ENCODE measurements at places on chromosomes 5 and 9. TPM values are rescaled to one million over a fixed set of nuclear protein-coding genes. Genes with fewer than 3 reads are reported as not detected.

DNA sequence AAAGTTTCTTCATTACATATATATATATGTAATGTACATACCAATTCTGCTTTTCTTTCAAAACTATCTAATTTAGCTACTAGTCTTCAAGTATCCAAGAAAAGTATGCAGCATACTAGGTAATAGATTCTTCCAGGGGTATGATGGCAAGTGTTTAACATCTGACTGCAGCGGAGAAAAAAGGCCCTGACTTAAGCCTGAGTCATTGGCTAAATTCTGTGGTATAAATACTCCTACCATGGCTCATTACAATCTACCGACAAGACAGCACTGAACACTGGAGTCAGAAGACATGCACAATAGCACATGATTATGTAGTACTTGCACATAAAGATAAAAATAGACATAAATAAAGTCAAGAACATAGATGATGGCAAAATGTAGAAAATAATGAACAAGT, 439.9 kb downstream of the BRINP1 start:
- DNase-seq: no peak

DNA sequence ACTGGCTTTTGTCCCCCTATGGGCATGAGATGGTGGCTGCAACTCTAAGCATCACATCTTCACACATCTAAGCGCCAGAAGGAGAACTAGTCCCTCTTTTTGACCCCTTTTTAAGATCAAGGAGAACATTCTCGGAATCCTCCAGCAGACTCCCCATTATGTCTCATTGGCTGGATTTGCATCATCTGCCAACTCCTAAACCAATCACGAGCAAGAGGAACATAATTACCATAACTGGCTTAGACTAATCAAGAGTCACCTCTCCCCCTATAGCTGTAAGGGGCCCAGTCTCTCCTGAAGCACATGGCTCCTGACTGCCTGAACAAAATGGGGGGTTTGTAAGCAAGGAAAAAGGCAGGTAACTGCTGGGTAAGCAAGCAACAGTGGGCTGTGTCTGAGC, 68.5 kb upstream of the IQGAP2 start:
- DNase-seq: no peak

- DNase-seq: no peak
Observed at GRCh38 chr5:8538821-8539220, 669.9 kb downstream of the MTRR start.

GRCh38 chr5:124919747-124920525, 173.5 kb upstream of the ZNF608 start:
- no peak for DNase-seq

HTR1A gene
- total RNA-seq: not detected

S1PR3 gene
- 16.9 TPM for total RNA-seq

TUSC1 gene
- total RNA-seq: 11.4 TPM

SH2D3C gene
- 22.6 TPM for total RNA-seq
